ENCODE measurements at places on chromosomes 6 and 20.

DNA sequence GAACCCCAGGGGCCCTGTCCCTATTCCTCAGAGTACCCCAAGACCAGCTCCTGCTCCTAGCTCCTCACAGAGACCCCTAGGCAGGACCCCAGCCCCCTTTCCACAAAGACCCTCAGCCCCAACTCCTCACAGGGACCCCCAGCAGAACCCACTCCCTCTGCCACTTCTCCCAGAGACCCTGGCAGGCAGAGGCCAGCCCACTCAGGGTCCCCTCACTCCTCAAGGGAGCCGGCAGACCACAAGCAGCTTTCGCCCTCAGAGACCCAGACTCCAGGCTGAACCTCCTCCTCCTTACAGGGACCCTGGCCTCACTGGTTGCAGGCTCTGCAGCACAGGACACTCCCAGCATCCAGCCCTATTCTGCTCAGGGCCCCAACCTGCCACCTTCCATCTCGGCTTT is 575 bp downstream of the SLC44A4 start:
- no peak for DNase-seq

DNA sequence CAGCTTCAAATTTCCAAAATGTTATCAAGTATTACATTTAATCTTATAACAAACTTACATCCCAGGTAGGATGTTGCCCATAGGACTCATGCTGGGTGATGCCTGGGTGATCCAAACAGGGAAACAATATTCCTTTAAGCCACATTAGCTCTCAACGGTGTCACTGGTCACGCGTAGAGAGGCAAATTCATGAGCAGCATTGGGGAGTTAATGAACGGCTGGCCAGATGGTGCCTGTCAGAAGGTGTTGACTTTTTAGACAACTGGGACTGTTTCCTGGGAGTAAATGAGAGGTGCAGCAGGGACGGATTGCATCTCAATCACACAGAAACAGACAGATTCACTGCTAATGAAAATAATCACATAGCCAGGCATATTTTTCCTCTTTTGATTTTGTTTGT is 83.3 kb upstream of the ID4 start:
- DNase-seq: no peak

GRCh38 chr6:26158076-26158580 is 70.9 kb downstream of the HFE start:
- DNase-seq: peak; percentile 79

DNA sequence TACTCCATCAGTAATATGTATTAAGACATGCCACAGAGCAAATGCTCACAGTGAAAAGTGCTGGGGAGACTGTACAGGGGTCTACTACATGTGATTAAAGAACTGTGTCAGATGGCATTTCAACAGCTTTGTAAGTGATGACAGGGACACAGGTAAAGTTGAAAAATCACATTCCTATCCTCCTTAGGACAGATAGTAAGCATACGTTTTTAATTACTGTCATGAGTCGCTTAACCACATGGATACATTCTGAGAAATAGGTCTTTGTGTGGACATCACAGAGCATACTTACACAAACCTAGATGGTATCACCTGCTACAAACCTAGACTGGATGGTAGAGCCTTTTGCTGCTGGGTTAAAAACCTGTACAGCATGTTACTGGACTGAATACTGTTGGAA is 645.8 kb upstream of the AGPAT4 start:
- no peak for DNase-seq

DNA sequence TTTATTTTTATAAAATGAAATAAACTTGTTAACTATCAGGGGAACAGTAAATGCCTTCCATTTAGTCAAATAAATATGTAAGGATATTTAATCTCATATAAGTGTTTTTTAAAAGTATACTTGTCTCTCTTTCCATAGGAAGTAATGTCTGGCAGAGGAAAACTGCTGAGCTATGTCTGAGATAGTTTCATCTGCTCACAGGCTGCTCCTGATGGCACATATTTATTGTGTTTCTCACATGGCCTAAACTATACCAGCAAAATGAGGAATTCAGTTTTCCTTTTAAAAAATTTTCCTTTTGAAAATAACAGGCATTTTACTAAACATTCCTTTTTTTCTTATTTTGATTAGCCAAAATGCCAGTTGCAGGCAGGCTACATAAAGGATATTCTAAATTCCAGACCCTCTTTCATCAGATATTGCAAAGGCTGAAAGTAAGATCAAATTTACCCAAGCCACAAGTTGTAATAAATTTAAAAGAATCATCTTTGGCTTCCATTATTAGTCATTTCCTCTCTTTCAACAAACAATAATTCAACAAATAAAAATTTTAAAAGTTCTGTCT is 60.1 kb upstream of the RNF146 start:
- no peak for DNase-seq

GRCh38 chr6:145734486-145735355 is 599 bp downstream of the EPM2A start:
- DNase-seq: peak; percentile 70

- DNase-seq: peak; percentile 52
Observed at GRCh38 chr6:2875359-2876191, 27.5 kb downstream of the SERPINB9 start.

DNA sequence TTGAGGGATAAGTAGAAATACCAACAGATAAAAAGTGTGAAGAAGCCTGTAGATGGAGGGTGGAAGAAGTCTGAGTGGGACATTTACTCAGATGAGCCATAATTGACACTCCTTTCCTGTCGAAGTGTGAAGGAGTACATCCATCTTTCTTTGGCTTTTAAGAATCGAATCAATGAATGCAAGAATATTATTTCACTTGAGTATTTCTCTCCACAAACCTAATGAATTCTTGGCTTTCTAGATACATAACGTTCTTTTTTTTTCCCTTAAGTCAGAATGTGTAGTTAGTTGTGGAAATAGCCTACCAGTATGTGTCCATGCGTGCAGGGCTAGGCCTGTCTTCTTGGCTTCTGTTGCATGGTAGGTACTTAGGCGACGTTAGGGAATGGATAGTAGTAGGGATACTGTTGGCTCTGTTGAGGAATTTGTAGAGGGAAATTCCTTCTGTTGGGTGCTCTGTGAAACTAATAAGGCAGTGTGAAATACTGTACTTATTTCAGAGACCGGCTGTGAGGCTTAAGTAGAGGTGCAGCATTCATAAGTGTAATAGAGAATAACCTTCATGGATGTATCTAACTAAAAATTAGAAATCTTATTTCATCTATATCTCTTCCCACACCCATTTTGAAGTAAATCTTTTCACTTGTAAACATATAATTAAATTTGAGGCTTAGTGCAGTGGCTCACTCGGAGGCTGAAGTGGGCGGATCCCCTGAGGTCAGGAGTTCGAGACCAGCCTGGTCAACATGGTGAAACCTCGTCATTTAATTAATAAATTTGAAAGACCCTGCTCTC is 1.5 kb downstream of the RPS18 start:
- DNase-seq: no peak

DNA sequence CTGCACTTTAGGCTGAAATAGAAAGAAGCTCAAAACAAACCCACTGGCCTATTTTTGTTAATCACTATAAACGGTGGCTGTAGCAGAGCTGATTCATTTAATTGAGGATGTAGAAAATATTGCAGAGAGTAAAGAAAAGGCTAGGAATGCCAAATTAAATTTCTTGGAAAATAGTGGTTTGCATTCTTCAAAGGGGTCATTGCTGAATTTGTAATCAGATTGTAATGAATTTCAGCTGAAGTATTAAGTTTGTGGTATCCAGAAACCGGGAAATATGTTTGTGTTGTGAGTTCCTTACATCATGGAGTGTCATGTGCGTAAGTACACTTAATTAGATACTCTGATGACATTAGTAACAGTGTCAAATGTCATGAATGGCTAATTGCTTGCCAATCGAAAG is 203.0 kb downstream of the SAMD5 start:
- DNase-seq: no peak

- DNase-seq: no peak
Observed at GRCh38 chr20:62822788-62823651, 6.2 kb downstream of the COL9A3 start.

- no peak for DNase-seq
Observed at GRCh38 chr6:106077881-106078280, 8.3 kb upstream of the PRDM1 start.

- DNase-seq: no peak
Observed at GRCh38 chr6:36132246-36132895, 2.1 kb downstream of the MAPK13 start.

DNA sequence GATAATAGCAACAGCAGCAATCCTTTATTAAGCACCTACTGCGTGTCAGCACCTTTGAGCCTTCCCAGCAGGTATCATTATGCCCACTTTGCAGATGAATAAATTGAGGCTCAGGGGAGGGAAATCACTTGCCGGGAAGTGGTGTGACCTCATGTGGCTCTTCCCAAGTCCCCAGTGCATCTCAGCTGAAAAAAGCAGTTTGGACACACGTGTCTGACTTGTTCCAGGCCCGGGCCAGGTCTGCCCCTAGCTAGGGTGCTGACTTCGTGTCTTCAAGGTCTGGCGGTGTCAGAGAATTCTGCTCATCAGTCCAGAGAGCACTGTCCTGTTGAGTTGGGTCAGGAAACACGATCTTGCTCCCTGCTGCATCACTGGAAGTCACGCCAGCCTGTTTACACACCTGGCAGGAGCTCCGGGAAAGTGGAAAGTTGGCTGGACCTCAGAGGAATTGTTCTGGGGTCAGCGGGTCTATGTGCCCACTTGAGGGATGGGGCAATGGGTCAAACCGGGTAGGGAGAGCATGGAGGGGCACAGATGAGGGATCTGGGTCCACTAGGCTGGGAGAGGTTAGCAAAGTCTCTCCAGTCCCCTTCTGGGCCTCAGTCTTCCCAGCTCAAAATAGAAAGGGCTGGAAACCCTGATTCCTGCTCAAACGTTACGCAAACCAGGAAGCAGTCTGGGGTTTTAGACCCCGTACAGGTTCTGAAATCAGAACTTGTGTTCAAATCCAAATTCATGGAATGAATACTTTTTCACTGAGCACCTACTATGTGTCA is 10.5 kb downstream of the SLC13A3 start:
- no peak for DNase-seq

DNA sequence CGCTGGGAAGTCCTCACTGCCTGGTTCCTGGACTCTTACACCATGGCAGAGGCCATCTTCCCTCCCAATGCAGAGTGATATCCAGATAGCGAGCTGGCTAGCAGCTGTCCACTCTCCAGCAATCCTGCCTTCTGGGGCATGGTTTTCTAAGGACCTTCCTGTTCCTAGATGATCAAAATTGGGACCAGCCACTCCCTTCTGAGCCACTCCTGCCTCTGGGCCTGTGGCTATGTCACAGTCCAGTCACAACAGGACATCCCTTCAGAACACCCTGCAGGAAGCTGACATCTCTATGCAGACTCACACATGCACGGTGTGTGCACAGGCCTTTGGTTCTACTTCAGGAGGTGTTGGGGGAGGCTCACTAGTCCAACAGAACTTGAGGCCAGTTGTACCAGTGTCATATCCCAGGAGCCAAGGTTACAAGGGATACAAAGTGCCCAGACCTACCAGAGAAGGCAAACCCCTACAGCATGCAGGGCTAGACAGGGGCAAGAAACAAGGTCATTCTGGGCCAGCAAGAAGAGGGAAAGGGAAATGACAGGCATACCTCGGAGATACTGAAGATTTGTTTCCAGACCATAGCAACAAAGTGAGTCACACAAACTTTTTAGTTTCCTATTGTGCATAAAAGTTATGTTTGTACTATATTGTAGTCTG is 2.7 kb upstream of the MCCD1 start:
- DNase-seq: no peak

- DNase-seq: no peak
Observed at GRCh38 chr6:62285612-62286469, at the start of gene KHDRBS2. TSS of gene KHDRBS2 (minus strand) at chr6:62286225.

DNA sequence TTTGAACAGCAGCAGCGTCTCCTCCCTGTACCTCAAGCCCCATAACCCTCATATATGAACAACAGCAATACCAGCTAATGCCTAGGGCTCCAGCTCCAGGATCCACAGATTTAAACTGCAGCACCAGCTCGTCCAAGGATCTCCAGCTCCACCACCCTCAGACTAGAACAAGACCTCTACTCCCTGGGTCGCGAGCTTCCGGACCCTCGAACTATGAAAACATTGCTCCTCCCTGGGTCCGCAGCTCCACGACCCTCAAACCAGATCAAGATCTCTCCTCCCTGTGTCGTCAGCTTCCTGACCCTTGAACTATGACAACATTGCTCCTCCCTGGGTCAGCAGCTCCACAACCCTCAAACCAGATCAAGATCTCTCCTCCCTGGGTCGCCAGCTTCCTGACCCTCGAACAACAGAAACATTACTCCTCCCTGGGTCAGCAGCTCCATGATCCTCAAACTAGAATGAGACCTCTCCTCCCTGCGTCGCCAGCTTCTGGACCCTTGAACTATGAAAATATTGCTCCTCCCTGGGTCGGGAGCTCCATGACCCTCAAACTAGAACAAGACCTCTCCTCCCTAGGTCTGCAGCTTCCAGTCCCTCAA is 339.0 kb upstream of the SULF2 start:
- no peak for DNase-seq

DNA sequence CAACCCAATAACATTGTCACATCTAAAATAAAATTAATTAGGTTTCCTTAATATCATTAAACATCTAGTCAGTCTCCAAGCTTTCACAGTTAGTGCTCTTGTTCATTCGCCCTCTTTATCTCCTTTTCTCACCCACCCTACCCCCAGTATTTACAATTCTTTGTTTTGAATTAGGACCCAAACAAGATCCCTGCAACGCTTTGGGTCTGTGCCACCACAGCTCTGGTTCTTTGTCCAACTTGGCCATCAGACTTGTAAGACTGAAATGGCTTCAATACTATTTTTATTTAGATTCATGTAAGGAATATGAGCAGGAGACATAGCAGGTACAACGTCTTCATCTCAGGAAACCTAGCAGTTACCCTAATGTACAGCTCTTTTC is 276.5 kb downstream of the CDKAL1 start:
- DNase-seq: no peak

GRCh38 chr6:149097794-149098193 is 219.7 kb upstream of the TAB2 start:
- DNase-seq: no peak

DNA sequence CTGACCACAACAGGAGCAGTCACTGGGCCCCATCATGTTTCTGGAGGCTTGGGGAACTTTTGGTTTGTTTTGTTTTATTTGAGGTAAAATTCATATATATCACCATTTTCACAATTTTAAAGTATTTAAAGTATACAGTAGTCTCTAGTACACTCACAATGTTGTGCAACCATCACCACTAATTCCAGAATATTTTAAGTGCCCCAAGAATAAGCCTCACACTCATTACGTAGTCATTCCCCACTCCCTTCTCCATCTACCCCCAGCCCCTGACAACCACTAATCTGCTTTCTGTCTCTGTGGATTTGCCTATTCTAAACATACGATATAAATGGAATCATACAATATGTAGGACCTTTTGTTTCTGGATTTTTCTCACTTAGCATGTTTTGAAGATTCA is 29.0 kb downstream of the RTN4IP1 start:
- no peak for DNase-seq

DNA sequence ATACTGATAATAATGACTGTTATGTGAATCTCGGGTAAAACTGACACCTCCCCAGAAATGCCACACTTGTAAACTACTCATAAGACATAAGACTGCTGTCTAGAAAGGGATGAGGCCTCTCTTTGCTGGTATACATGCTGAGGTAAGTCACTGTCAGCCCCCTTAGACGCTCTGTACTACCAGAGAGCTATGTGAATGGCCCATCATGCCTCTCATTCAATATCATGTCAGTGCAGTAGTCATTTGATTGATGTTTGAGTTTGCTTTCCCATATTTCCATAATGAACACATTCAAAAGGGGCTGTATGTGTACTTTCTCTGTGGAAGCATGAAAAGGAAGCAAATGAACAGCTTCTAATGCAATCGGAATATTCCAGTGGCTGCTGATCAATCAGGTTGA is 119.4 kb upstream of the AGPAT4 start:
- DNase-seq: no peak
